ENCODE measurements at places on chromosomes 16 and 17.

- DNase-seq: no peak
Observed at GRCh38 chr17:51653878-51654277, 393.5 kb downstream of the UTP18 start.

DNA sequence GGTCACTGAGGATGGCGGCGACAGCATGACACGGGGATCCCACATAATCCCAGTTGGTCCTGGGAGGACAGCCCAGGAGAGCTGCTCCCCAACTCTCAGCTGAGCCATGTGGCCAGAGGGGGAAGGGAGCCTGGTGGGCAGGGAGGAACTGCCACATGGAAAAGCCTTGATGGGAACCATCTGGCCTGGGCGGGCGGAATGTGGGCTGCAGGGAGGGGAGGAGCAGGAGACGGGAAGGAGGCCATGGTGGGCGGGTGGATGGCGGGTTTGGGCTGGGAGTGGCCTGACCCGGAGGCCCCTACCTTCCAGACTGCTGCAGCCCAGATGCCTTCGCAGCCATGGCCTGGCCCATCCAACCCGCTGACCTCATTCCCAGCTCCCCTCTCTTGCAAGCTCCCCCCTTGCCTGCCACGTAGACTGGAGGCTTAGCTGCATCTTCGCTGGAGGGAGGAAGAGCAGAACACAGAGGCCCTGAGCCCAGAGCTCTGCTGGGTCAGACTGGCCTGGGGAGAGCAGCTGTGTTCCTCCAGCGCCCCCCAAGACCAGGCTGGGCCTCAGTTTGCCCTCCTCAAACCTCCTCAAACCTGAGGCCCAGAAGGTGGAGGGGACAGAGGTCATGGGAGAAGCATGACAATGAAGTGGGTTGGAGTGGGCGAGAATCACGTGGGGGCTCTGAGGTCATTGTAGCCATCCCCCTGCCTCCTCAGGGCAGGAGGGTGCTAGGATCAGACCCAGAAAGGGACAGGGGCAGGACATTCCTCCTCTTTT, 8.2 kb upstream of the COL1A1 start:
- no peak for DNase-seq

- DNase-seq: no peak
Observed at GRCh38 chr16:66928702-66929388, 3.5 kb upstream of the RRAD start.

- no peak for DNase-seq
Observed at GRCh38 chr17:75808549-75808904, 23.9 kb downstream of the UNK start.

- no peak for DNase-seq
Observed at GRCh38 chr17:34614698-34615097, 35.3 kb downstream of the TMEM132E start.

DNA sequence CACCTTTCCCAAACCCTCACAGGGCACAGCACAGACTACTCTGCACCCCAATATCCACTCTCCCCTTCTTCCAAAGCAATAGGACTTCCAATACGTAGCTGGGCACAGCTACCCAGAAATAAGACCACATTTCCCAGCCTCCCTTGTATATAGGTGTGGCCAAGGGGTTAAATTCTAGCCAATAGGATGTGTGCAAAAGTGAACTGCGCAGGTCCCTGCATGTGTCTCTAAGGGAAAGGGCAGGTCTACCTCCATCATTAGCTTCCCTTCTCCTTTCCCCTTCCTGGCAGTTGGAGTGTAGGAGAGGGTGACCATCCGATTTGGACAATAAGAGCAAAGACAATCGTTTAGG, 25.5 kb upstream of the SNN start:
- DNase-seq: no peak

- no peak for DNase-seq
Observed at GRCh38 chr17:75019146-75019545, 6.7 kb downstream of the MRPL58 start.

GRCh38 chr17:75826561-75827307, 17.5 kb downstream of the UNC13D start:
- DNase-seq: no peak

DNA sequence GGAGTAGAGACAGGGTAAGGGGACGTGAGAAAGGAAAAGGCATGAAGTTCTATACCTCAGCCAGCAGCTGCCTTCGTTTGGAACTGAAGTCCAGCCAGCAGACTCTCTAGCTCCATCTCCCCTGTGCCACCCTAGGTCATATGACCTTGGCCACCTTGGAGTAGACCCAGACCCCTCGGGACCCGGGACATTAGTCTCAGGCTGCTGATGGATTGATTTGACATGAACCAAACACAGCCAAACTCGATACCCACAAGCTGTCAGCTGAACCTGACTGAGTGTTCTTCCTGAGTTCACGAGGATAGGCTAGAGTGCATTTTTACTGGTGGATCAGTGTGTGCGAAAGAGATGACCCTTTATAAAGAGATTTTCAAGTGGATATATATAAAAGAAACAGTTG, 68.5 kb downstream of the YPEL2 start:
- DNase-seq: no peak

DNA sequence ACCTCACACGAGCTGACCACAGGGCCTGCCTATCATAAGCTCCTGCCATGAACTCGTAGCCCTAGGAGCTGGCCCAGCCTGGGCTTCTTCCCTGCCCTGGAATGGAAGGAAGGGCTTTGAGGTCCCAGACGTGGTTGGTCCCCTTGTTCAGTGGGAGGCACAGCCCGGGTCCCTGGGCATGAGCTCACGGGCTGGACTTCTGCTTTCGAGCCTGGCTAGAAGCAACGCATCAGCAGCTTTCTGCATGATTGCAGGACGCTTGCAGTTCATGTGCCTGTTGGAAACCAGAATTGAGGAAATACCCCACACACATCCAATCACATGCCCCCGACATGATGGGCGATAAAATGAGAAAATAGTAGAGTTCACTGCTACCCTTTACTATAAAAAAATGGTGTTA, 293.3 kb downstream of the MAF start:
- no peak for DNase-seq

DNA sequence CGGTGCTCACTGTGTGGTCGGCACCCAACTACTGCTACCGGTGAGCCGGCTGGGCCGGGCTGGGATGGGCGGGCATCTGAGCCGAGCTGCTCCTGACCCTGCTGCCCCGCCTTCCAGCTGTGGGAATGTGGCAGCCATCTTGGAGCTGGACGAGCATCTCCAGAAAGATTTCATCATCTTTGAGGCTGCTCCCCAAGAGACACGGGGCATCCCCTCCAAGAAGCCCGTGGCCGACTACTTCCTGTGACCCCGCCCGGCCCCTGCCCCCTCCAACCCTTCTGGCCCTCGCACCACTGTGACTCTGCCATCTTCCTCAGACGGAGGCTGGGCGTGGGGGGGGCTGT, 6.9 kb downstream of the TBX6 start:
- no peak for DNase-seq

DNA sequence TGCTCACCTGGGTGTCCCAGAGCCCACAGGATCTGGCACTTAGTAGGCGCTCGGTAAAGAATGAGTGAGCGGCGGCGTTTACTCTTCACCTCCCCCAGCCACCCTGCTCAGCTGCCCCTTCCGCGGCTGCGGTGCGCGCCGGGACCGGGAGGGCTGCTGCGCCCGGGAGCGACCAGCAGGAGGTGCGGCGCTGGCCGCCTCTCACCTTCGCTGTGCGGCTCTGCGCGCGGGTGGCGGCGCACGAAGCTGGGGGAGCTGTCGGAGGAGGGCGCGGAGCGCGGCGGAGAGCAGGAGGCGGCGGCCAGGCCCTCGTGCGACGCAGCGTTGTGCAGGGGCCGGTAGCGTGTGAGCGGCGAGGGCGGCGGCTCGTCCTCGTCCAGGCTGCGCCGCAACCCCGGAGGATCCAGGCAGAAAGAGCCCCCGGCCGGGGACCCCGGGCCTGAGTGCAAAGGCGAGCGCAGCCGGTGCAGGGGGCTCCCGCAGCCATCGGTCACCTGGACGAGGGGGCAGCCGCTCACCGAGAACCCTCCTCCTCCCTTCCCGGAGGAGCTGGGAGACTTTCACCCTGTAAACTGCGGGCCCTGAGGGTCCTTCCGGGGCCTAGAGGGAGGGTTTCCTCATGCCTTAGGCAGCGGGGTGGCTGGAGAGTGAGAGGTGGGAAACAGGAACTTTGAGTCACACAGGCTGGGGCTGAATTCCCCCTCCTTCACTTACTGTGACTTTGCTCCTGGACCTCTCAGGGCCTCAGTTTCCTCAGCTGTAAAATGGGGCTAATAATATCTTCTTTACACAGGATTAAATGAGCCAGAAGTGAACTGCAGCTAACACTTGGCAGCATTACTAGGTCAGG, 12.5 kb downstream of the SAMD14 start:
- DNase-seq: no peak

DNA sequence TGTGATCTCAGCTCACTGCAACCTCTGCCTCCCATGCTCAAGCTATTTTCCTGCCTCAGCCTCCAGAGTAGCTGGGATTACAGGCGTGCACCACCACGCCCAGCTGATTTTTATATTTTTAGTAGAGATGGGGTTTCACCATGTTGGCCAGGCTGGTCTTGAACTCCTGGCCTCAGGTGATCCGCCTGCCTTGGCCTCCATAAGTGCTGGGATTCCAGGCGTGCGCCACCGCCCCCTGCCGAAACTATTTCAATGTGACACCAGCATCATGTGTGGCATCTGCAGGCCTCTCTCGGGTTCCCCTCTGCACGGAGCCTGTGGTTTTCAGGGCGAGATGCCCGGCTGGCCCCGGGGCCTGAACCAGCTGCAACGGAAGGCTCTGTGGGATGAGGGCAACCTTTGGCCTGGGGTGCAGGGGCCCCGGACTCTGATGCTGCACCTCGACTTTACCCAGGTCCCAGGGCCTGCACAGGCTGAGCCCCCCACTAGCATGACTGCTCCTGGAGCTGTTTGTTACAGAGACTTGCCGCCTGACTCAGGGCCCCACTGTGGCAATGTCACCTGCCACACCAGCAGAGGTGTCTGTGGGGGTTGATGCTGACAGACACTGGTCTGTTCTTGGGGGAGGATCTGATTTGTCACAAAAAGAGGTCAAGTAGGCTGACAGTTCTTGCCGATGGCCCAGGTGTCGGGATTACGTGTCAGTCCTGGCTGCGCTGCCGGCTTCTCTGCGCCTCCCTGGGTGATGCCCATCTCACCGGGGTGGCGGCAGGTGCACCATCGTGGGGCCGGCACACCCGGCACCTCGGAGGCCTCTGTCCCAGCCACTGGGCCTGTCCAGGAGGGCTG, 8.6 kb upstream of the TEX19 start:
- DNase-seq: no peak

DNA sequence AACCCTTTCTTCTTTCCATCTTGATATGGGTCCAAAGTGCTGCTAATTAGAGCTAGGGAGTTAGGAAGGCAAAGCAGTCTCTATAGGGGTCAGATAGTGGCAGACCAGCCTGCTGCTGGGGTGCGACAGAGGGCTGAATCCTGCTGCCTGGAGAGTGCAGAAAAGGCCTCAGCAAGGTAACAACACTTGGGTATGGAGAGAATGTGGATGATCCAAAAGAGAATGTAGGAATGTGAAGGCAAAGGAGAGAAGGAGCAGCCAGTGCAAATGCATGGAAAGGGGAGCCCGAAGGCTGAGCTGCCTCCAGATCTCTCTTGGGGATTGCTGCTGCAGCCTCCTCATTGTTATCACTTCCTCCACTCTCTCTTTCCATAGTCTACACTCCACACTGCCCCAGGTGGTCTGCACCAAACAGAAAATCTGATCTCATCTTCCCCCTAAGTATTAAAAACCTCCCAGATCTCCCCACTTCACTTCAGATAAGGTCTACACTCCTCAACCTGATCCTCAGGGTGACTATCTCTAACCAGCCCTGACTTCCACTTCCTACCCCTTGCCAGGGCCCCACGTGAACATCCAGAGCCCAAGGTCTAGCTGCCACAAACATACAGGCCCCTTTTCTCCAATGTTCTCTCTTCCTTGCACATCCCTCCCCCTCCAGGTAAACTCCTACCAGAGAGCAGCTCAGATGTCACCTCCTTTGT, 28.8 kb downstream of the TOM1L2 start:
- no peak for DNase-seq
